ENCODE measurements at places on chromosomes 3 and 15.

DNA sequence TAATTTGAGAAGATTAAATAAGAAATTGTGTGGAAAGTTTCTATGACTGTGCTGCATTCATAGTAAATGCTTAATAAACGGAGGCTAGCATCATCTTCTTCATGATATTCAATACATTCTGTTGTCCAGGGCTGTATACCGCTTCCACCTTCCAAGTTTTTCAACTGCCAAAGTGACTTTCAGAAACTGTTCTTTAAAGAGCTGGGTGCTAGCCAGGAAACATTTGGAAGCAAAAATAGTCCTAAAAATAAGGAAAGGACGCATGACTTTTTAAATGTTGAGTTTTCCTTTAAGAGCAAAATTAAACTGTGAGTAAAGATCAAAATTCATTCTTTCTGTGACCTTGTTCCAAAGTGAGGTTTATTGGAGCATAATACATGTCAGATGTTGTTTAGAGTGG, 9.4 kb upstream of the ERC2 start:
- no peak for DNase-seq

- no peak for DNase-seq
Observed at GRCh38 chr3:159829539-159830227, 159.0 kb upstream of the IL12A start.

GRCh38 chr3:183350164-183350563, 78.3 kb downstream of the MCF2L2 start:
- DNase-seq = no peak

DNA sequence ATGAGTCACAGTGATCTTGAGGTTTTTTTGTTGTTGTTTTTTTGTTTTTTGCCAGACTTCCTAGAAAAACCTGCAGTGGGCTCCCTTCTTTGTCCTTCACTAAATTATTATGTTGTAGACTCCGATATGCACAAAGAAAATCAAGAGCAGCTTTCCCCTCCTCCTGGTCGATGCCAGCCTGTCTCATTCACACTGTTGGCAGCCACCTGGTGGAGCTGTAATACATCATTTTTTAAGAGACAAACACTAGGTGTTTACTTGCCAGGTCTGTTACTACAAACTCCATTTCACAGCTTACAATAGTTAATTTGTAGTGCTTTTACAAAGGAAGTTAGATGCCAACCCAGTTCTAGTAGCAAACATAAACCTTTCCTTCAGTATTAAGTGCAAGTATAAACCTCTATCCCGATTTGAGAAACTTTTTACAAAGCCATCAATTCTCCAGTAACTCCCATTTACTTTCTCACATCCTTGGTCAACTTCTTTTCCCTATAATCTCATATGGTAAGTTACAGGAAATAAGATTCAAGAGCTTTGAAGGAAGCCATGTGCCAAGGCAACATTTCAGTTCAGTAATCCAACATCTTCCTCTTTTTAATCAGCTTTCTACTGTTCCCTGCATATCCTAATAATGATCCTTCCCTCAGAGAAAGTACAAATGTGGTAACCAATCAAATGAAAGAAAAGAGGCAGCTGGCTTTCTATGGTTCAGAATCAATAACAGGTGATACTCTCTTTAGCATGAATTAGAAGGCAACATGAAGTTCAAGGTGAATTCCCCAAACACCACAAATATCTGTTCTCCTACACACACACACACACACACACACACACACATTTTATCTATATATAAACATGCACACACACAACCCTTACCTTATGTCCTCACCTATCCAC, 14.0 kb downstream of the AAGAB start:
- DNase-seq = no peak

- DNase-seq = no peak
Observed at GRCh38 chr3:187639927-187640568, 30.1 kb downstream of the SST start.

GRCh38 chr3:15050405-15051092, 14.6 kb downstream of the MRPS25 start:
- no peak for DNase-seq

- DNase-seq = no peak
Observed at GRCh38 chr3:58474967-58475578, 16.8 kb upstream of the KCTD6 start.

- no peak for DNase-seq
Observed at GRCh38 chr3:177110386-177110785, 86.9 kb downstream of the TBL1XR1 start.

DNA sequence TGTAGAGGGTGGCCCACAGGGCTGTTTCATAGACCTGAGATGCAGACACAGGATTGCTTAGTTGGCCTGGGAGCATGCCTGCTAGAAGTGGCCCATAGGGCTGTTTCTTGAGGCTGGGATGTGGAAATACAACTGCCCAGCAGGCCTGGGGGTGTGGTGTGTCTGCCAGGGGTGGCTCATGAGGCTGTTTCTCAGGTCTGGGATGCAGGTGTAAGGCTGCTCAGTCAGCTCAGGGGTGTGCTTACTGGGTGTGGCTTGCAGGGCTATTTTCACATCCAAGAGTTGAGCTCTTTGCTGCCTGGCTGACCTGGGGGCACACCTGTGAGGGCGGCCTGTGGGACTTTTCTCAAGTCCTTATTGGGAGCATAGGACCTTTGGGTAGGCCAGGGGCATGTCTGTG, 131.3 kb downstream of the DOCK3 start:
- no peak for DNase-seq

DNA sequence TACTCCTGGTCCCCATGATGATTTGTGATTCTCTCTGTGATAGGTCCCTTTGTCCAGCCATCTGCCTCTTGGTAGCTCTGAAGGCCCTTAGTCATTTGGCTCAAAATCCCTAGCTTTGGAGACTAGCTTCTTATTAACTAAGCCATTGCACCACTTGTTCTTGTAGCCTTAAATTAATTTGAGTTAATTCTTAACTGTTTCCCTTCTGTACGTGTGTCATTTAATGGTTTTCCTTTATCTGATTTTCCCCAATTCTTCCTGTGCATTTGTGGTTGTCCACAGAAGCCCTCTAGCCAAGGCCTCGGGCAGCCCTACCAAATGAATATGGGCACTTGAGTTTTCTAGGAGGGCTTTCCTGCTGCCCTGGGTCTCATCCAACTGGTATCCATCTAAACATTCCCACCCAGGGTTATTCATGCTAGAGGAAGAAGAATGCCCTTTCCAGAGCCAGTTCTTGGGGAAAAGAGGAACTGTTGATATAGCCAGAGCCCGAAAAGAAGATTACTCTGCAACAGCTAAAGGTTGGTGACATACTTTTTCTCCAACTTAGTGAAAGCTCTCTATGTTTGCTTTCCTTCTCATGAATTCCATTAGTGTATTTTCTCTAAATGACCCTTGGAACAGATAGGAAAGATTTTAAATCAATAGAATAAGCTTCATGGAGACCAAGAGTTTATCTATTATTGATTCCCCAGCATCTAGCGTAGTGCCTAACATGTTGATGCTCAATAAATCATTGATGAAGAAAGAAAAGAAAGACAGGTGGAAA, 44.2 kb upstream of the ZBTB38 start:
- DNase-seq = no peak

GRCh38 chr15:50044904-50045303, 74.1 kb downstream of the ATP8B4 start:
- no peak for DNase-seq

DNA sequence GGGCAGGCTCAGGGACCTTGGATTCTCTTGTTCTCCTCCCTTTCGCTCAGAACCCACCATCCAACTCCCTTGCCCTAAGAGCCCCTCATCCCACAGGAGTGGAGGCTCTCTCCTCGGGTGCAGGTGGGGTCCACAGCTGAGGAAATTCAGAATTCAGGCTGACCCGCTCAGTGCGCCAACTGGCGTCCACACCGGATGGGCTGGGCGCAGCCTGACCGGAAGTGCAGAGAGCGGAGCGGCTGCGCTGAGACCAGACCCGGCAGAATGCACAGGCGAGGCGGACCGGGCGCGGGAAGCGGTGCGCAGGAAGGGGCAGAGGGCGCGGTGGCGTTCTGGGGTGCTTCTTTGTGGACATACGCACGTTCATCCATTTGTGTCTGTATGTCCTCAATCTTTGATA, 210.4 kb upstream of the NDN start:
- no peak for DNase-seq

- no peak for DNase-seq
Observed at GRCh38 chr3:160368804-160369203, 30.2 kb downstream of the IFT80 start.

DNA sequence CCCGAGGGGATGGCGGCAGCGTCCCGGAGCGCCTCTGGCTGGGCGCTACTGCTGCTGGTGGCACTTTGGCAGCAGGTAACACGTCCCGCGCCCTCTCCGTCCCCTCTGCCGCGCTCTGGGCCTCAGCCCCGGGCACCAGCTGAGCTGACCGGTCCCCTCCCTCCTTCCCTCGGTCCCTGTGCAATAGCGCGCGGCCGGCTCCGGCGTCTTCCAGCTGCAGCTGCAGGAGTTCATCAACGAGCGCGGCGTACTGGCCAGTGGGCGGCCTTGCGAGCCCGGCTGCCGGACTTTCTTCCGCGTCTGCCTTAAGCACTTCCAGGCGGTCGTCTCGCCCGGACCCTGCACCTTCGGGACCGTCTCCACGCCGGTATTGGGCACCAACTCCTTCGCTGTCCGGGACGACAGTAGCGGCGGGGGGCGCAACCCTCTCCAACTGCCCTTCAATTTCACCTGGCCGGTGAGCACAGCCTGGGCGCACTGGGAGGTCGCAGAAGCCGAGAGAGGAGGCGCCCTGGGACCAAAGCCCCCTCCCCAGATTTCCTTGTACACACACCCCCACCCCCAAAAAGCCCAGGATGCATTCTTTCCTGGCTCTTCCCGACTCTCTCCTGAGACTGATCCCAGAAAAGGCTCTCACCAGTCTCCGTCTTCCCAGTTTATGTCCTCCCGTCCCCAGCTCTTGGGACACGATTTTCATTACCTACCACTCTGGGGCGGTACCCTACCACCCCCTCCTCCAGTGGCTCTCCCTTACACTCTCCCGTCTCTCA, 705 bp downstream of the DLL4 start:
- DNase-seq = no peak

DNA sequence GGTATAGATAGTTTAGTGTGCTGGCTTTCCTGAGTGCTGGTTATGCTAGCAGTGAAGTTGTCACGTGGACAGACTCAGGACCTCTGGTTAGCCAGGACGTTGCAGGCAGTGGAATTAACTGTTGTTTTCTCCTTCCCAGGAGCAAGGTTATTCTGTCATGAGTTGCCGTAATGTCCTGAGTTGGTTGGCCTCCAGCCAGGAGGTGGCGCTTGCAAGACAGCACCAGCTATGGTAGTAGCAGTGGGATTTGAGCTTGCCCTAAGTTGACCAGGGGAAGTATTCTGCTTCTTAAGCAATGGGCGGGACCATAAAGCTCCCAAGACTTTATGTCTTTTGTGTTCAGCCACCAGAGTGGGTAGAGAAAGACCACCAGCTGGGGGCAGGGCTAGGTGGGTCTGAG, 240.7 kb upstream of the DNAJC19 start:
- DNase-seq = no peak

DNA sequence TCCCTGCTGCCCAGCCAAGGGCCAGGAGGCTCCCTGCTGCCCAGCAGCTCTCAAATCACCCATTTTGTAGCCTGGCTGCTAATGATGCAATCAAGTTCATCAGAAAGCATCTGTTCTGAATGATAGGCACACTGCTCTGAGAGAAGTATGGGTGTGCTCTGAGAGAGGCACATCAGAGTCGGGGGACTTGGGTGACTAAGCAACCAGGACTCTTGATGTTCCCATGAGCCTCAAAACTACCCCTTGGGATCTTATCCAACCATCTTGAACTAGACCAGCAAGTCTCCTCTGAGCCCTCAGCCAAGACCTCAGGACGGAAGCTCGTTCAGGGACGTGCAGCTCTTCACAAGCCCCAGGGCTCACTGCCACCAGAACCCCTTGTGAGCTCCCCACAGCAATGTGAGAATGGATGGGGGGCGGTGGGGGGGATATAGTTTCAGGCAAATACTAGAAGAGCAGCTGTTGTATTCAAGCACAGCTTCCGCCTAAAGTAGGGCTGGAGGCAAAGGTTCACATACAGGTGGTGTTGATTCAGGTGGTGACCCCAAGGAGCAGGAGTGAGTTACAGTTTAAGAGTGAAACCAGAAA, 52.2 kb upstream of the HES1 start:
- DNase-seq = no peak

- no peak for DNase-seq
Observed at GRCh38 chr15:70237626-70238025, 139.9 kb upstream of the TLE3 start.

GRCh38 chr3:105233010-105233409, 133.7 kb upstream of the ALCAM start:
- no peak for DNase-seq

GRCh38 chr3:142613491-142613890, 17.3 kb downstream of the PLS1 start:
- DNase-seq = no peak

- no peak for DNase-seq
Observed at GRCh38 chr15:88246081-88246480, 10.5 kb downstream of the NTRK3 start.

GRCh38 chr3:15501126-15501525, 20.4 kb downstream of the COLQ start:
- DNase-seq = no peak

- DNase-seq = no peak
Observed at GRCh38 chr15:26013981-26014380, 150.9 kb upstream of the ATP10A start.

DNA sequence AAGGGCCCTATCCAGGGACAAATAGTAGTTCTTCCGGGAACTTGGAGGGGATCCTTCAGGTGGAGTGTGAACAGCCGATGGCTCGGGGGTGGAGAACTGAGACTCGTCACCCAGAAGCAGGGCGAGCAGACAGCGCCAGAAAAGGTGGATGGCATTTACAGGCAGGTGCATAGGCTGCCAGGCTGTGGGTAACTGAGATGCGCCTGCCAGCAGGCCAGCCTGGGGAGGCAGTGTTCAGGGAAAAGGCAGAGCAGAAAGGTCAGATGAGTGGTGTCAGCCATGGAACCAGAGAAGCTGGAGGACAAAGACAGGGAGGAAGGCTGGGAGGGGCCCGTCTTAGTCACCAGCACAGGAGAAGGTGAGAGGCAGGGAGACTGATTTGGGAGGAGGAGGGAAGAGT, 53.0 kb upstream of the SEC22A start:
- no peak for DNase-seq

DNA sequence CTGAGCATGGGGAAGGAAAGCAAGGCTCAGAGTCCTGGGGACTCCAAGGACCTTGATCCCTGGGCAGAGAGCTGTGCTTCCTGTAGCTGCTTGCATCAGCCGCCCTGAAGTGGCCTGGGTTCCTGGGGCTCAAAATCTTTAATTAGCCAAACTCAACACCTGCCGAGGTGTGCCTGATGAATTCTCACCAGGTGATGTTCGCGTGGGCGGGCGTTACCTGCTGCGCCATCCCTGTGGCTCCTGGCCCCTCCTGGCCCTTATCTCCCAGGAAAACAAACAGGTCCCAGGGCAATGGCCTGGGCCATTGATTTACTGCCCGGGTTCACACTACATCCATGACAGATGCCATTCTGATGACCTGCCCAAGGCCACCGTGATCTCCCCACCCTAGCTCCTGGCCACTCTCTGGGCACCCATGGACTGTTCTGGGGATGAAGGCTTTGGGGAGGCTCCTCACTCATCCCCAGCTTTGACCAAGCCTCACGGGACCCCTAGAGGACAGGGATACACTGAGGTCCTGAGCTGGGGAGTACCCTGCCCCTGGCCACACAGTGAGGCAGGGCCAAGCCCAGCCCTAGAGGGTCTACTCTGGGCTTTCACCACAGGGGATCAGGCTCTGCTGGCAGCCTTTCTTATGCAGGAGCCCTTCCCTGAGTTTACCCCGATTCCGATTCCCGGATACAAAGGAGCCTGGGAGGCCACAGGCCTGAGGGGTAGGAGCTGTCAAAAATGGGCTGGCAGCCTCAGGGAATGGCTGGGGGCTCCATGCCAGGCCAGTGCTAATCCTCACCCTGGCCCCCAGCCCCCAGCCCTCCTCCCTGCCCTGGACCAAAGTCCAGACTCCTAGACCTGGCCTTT, 5.7 kb downstream of the SLC38A3 start:
- DNase-seq = no peak
